ENCODE measurements at places on chromosomes 3 and 15.

- DNase-seq: no peak
Observed at GRCh38 chr15:40080847-40081246, 27.8 kb downstream of the BMF start.

DNA sequence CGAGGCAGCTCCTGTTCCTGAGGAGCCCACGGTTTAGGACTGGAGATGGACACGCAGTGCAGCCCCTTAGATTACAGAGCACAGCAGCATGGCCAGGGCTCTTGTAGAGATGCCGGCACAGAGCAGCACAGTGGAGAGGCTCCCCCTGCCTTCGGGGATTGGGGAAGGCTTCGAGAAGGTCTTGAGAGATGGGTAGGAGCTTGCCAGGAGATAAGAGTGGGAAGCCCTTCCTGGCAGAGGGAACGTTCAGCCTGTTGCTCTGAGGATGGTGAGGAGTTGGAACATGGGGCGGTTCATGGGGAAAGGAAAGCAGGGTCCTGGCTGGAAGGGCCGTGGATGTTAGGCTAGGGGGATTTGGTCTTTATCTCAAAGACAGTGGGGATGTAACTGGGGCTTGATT is 10.0 kb downstream of the EPB42 start:
- no peak for DNase-seq

DNA sequence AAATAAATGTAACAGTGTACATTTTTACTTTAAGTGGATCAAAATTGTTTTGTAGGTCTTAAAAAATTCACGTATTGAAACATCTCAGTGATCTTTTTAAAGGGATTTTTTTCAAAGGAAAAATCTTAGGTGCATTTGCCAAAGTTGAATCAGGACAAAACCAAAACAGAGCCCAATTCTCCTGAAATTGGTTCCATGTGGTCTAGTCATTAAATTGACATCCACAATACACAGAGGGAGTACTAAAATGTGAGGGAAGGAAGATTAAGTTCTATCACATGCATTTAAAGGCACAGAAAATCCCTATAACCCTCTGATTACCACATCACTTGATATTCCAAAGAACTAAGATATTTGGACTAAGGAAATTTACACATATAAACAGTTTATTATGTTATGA is 39.3 kb upstream of the HDC start:
- no peak for DNase-seq

DNA sequence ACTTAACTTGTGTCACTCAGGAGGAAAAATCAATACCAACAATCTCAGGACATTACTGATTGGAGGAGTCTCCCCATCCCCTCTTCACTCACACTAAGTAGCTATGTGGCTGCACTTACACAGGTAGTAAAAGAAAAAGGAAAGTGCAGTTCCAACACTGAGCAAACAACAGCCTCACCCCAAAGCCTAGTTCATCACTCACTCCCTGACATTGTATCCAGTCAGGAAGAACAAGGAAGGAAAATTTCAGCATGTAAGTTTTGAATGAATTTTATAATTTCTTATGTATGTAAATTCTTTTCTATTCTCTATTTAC is 273.4 kb downstream of the IGSF11 start:
- no peak for DNase-seq

GRCh38 chr15:94023531-94023930 is 207.8 kb upstream of the MCTP2 start:
- no peak for DNase-seq

- peak; percentile 73 for DNase-seq
Observed at GRCh38 chr3:72722930-72723726, 125.1 kb downstream of the SHQ1 start.

GRCh38 chr3:18703798-18704197 is 278.7 kb upstream of the SATB1 start:
- DNase-seq: no peak

- no peak for DNase-seq
Observed at GRCh38 chr3:172101107-172101506, 61.7 kb downstream of the FNDC3B start.

DNA sequence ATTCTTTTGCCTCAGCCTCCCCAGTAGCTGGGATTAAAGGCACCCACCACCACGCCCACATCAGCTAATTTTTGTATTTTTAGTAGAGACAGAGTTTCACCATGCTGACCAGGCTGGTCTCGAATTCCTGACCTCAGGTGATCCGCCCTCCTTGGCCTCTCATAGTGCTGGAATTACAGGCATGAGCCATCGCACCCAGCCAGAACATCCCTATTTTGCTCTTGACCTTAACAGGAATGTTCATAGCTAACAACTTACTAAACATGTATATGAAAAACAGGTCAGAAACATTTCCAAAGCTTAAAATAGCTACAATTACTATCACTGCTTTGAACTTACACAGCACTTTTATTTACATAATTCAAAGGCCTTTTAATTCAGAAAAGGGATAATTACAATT is 33.7 kb downstream of the UQCC5 start:
- no peak for DNase-seq

Data from A172 (cell line).